ENCODE measurements at places on chromosomes 2 and 18.

GRCh38 chr2:24253303-24253919 lies 78.6 kb downstream of the FAM228A start:
- no peak for DNase-seq

- no peak for DNase-seq
These were observed 25.9 kb downstream of the MALT1 start for GRCh38 chr18:58697146-58697545.

DNA sequence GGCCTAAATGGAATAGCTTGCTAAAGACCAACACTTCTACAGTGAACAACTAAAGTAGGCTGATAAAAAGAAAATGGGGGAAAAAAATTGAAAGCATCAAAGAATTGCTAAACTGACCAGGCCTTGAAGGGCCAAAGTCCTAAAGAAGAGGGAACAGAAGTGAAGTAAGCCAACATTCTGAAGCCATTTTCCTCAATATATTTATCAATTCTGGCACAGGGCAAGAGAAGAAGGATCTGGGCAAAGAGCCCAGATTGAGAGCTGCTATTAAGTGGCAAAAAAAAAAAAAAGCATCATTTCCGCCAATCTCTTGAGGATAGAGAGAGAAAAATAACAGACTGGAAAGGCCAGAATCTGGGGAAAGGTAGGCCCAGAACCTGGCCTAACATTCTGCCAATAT lies 25.7 kb downstream of the FANCL start:
- DNase-seq, result no peak

DNA sequence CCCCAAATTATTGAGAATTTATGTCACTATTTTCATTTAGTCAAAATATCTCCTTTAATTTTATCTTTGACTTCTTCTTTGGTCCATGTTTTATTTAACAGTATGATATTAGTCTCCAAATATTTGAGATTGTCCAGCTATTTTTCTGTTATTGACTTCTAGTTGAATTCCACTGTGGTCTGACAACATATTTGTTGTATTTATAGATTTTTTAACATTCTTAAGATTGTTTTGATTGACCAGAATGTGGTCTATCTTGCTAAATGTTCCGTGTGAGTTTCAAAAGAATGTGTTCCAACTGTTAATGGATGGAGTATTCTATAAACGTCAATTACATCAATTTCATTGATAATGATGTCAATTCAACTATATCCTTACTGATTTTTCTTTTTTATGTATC lies 1452.1 kb downstream of the SUCLG1 start:
- DNase-seq, result no peak

GRCh38 chr2:232516551-232516950 lies 3.6 kb upstream of the PRSS56 start:
- DNase-seq, result no peak

GRCh38 chr2:128435576-128436478 lies 117.2 kb upstream of the HS6ST1 start:
- no peak for DNase-seq

DNA sequence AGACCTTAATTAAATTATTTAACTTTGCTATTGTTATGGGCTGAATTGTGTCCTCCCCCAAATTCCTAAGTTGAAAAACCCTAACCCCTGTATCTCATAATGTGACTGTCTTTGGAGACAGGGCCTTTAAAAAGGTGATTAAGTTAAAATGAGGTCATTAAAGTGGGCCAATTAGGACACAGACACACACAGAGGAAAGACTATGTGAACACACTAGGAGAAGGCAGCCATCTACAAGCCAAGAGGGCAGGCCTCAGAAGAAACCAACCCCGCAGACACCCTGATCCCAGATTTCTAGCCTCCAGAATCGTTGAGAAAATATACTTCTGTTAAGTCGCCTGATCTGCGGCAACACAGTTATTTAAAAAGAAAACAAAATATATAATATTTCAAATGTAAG lies 6.4 kb downstream of the STK17B start:
- DNase-seq, result no peak

DNA sequence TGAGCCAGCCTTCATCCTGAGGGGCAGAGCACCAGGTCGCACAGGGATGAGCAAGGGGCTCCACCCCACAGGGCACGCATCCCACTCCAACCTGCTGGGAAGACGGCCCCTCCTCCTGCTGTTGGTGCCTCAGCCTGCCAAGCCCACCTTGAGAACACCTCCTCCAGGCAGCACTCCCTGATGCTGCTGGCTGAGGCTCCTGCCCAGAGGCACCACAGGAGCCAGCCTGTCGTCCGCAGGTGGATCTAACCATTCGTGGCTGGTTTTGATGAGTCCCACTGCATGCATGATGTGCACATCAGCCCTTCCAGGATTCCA lies 58.4 kb downstream of the BIN1 start:
- no peak for DNase-seq

GRCh38 chr2:236342951-236343350 lies 78.7 kb upstream of the ASB18 start:
- DNase-seq, result no peak

DNA sequence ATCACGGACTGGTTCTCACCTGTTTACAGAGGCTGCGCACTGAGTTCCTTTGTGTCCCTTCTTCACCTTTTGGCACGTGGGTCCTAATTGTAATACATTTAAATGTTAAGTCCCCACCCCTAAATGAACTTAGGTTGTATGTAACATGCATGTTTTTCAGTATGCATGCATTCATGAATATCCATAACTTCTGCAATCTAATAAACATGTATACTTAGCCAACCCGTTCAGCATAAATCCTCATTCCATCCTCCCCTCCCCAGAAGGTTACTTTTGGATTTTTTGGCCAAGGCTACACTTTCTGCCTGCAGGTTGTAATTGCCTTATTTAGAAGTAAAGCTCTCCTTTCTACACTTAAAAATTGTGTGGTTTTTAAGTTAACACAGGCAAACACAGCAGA lies 314.7 kb downstream of the SUCLG1 start:
- no peak for DNase-seq

DNA sequence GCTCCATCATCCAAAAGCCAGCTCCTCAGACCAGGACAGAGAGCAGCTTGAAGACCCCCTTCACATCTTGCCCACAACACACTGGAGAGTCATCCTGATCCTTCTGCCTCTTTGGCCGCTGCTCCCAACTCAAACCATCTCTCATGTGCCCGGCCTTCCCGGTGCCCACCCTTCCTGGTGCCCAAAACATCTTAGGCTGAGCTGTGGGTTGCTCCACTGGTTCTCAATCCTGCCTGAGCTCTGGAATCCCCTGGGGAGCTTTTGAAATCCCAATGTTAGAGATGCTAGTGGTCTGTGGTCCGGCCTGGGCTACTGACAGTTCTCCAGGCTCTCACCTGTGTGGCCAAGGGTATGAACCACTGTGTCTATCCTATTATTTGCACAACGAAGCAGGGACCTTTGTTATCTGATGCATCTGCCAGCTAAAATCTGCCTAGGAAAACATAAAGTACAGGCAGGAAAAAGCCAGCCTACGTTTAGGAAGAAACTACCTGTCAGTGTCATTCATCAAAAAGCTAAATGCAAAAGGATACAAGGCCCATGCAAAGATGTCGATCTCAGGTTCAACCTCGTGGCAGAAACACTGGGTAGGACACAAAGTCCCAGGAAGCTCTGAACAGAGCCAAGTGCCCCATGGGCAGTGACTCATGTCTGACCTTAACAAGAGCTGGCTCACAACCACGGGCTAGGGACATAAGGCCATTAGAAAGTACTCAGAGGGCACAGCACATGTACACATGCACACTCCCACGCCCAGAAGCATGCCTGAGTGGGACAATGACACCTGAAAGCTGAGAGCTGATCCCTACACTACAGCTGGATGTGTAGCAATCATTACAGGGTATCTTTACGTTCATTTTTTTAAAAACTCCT lies 30.8 kb downstream of the TBC1D8 start:
- no peak for DNase-seq

DNA sequence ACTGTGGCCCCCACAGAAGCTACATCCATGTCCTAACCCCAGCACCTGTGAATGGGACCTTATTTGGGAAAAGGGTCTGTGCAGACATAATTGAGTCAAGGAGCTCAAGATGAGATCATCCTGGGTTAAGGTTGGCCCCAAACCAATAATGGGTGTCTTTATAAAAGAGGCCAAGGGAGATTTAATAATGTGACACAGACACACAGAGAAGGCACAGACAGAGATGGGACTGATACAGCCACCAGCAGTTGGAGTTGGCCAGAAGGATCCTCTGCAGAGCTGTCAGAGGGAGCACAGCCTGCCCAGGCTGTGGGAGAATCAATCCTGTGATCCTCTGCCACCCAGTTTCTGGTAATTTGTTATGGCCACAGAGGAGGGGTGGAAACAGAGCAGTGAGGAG lies 26.0 kb downstream of the SNORC start:
- no peak for DNase-seq
